ENCODE measurements at places on chromosomes 12 and 14. TPM values are rescaled to one million over a fixed set of nuclear protein-coding genes. Genes with fewer than 3 reads are reported as not detected.
A peak's percentile ranks its signal among the peaks of the same experiment; 100 is the strongest.

DNA sequence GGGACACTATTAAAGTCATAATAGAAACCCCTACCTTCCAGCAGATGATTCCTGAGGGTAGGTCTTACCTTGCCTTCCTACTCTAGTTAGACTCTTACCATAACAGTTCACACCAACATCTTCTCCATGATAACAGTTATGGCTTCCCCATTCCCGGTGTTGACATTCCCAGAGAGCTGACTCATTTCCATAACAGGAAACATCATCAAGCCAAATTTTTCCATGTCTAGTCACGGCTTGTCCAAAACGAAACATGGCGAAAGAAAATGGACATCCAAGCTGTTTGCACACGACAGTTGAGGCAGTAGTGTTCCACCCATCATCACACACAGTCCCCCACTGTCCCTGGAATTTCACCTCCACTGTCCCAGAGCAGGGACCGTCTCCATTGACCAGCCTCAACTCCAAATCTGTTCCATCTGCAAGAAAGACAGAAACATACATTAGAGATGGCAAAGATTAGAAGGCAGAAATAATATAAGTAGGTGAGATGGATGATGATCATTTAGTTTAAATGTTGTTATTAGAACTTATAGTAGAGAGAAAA is 10.6 kb downstream of the CD163L1 start:
- DNase-seq, result peak; percentile 42

GRCh38 chr14:72946491-72946890 is 20.2 kb downstream of the DCAF4 start:
- no peak for DNase-seq

DNA sequence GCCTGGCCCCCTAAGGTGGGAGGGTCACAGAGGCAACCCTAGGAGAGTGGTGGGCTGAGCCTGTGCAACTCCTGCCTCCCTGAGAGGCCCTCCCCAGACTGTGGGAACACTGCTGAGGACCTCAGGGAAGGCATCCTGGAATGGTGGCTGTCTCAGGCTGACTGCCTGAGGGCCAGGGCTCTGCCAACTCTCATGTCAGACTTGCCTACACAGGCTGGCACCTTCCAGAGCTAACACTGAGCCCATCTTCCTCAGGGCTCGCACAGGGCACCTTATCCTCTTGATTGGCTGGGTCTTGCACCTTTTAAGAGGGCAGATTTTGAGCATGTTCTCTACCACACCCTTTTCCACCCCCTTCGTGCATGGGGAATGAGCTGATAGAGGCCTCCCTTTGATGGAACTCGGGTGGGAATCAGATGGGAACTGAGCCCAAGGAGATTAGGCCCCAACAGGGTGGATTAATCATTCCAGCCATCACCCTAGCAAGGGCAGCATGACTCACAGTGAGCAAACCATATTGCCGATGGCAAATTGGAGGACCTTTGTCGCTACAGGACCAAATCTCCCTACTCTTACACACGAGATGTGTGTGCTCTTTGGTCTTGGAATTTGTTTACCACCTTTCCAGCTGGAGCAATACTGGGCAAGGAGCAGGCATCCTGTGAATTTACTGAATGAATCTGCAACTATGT is 702.8 kb downstream of the VRK1 start:
- DNase-seq, result no peak

PSME1 gene
- polyA plus RNA-seq, result 139 TPM
